LHCN-M2 (cell line): ENCODE measurements at places on chromosomes 4 and X. TPM values are rescaled to one million over a fixed set of nuclear protein-coding genes. Genes with fewer than 3 reads are reported as not detected.

Gene P2RY4
- not detected in 2 replicates for total RNA-seq

Gene CLDN2
- total RNA-seq = 0.06 TPM in 1 of 2 replicates, not detected in the other

DNA sequence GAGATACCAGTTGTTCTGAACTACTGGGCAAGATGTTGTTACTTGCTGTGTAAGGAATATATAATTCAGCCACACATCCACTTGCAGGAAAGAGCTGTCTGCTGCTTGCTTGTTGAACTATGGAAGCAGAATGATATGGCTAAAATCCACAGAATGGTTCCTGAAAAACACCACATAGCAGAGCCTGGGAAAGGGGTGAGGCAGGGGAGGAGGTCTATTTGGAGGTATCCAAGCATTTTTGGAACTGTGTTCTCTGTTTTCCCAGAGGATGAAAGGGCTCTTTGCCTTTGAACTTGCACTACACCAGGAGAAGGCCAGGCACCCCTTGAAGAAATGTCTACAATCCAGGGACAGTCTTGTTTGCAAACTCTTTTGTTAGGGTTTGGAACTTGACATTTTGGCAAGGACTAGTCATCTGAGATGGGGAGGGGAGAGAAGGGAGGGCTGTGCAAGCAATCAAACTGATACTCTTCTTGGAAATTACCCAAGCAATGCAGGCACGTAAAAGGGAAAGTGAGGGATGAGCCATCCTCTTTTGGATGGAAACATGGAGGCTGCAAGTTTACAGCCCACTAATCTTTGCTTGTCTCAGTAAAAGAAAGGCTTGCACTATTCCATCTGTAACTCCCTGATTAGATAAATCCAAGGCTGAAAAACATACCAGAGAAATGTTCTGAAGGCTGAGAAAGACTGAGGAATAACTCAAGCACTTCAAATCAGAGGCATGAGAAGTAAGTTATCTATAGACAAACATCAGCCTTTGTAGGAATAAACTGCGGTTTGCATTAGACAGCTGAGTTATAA is 141.0 kb downstream of the TSPAN5 start:
- DNase-seq = no peak

DNA sequence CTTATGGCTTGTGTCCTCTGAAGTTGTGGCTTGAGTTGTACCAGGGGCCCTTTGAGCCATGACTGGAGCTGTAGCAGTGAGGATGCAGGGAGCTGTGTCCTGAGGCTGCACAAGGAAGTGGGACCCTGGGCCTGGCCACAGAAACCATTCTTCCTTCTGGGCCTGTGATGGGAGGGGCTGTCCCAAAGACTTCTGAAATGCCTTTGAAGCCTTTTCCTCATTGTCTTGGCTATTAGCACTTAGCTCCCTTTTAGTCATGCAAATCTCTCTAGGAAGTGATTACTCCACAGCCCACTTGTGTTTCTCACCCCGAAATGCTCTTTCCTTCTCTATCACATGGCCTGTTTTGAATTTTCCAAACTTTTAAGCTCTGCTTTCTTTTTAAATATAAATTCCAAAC is 92.4 kb downstream of the FHDC1 start:
- no peak for DNase-seq

DNA sequence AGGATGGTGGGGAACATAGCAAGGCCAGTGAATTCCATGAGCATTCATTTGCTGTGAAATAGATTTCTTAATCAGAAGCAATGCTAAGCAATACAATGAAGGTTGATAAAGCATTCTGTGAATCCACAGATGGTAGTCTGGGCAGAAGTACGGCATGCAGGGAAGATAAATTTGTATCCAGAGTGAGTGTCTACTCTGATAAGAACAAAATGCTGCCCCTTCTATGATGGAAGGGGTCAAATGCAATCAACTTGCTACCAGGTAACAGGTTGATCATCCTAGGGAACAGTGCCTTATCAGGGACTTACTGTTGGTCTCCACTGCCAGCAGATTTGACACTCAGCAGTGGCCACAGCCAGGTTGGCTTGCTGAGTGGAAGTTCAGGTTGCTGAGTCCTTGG is 189.4 kb downstream of the MAB21L2 start:
- no peak for DNase-seq

DNA sequence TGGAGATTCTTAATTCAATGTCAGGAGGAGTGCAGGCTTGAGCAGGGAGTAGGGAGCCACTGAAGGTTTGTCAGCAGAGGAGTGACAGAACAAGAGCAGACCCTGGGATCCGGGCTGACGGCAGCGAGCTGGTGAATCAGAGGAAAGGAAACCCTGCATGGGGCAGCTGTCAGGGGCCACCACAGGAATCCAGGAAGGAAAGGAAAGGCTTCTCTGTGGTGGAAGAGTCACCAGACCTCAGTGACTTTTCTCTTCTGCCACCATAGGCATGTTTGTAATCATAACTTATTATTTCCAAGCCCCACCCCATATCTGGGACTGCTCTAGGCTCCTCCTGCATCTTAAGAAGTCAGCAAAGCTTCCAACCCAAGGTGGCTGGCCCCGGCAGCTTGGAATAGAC is 150.9 kb downstream of the BCOR start:
- peak; percentile 92 for DNase-seq

DNA sequence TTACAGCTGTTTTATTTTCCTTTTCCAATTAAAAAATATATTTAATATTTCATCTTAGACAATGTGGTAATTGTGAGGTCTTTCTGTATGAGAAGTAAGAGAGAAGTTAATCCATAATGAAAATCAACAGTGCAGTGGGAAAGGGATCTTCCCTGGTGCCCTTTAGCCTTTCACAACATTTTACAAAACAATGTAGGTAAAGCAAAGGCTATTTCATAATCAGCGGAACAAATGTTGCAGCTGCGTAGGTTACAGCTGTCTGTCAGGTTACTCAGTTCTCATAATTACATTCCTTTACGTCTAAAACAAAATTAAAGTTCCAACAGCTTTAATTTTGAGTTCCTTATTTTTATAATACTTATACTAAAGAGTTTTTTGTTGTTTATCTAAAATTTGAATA is 22.8 kb upstream of the VCX3A start:
- no peak for DNase-seq

GRCh38 chr4:39716356-39716755 is 18.4 kb downstream of the UBE2K start:
- no peak for DNase-seq
